Activated CD4-positive, alpha-beta T cell treated with anti-CD3 and anti-CD28 coated beads, Interleukin-2, amount 50 U/mL, for 1 hour (primary cell): ENCODE measurements at places on chromosomes 6 and 20.

DNA sequence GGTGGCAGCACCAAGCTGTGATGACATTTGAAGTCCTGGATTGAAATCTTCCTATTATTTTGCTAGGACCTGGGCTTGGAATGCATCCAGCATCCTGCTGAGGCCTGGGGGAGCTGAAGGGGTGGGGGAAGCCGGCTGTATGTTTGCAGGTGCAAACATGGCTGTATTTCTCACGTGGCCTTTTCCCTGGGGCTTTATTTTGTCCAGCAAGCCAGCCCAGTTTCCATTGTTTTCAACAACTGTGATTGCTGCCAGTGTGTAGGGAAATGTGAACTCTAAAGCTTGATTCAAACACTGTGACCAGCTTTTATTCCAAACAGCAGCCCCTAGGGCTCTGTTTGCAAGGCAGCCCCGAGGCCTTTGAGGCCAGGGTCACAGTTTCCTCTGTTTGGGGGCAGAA, 683.0 kb downstream of the DHX35 start:
- DNase-seq = no peak

GRCh38 chr6:5093231-5094015, 8.3 kb downstream of the PPP1R3G start:
- no peak for DNase-seq

GRCh38 chr20:17849901-17850683, 118.5 kb downstream of the SNX5 start:
- DNase-seq = no peak

DNA sequence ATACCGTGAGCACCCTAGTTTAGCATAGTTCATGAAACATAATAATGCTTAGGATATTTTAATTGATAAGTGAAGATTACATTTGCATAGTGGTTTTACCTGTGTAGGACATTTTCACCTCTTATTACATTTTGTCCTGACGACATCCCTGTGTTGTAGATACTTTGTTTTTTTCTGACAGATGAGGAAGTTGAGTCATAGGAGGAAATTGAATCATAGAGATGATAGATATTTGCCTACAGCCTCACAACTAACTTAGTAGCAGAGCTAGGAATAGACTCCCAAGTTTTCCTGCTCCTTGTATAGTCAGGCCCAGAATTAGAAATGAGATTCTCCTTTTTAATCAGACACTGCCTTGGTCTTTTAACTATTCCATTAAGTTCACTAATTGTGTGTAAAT, 100.5 kb upstream of the SUPT3H start:
- no peak for DNase-seq

- DNase-seq = no peak
Observed at GRCh38 chr20:50870561-50871161, 60.6 kb downstream of the ADNP start.
